ENCODE measurements at places on chromosomes 13 and 19. TPM values are rescaled to one million over a fixed set of nuclear protein-coding genes. Genes with fewer than 3 reads are reported as not detected.

IGFL1 gene
- total RNA-seq, result not detected

PROZ gene
- total RNA-seq, result not detected

ZNF888 gene
- 8.3 TPM for total RNA-seq

CDC34 gene
- 148 TPM for total RNA-seq

RFXAP gene
- 6.3 TPM for total RNA-seq

DBP gene
- 5.9 TPM for total RNA-seq

- H3K4me1 ChIP-seq, result no peaks in the 10 kb centered on the region
- no peaks in the 10 kb centered on the region for H3K27me3 ChIP-seq
- DNase-seq, result no peak
- no peaks in the 10 kb centered on the region for H3K36me3 ChIP-seq
- H3K4me3 ChIP-seq, result no peak overlapping the region
These were observed 20.3 kb downstream of the TUBA3C start for GRCh38 chr13:19161308-19161707.

- no peak overlapping the region for H3K27ac ChIP-seq
- H3K27me3 ChIP-seq, result peaks cover 17% of the 10 kb centered on the region
- H3K4me1 ChIP-seq, result peaks cover 8% of the 10 kb centered on the region
These were observed 9.4 kb upstream of the ERVV-2 start for GRCh38 chr19:53034948-53035675.

- no peak overlapping the region for H3K4me3 ChIP-seq
- no peak overlapping the region for H3K27ac ChIP-seq
- H3K4me1 ChIP-seq, result peaks cover 11% of the 10 kb centered on the region
- H3K36me3 ChIP-seq, result 0 out of 2 replicates have a peak, but pooled peaks cover 3% of the 10 kb centered on the region
- H3K27me3 ChIP-seq, result no peaks in the 10 kb centered on the region
These were observed 76.3 kb upstream of the GPR183 start for GRCh38 chr13:99383511-99383921.

- H3K4me1 ChIP-seq, result 0 out of 2 replicates have a peak, but pooled peaks cover under 1% of the 10 kb centered on the region
- DNase-seq, result peak; percentile 86
- no peak overlapping the region for H3K4me3 ChIP-seq
- peaks cover 5% of the 10 kb centered on the region for H3K36me3 ChIP-seq
- H3K27me3 ChIP-seq, result no peaks in the 10 kb centered on the region
These were observed 6.4 kb downstream of the DOHH start for GRCh38 chr19:3494051-3494450.

GRCh38 chr19:2616741-2617392, 85.6 kb downstream of the GNG7 start:
- no peaks in the 10 kb centered on the region for H3K4me1 ChIP-seq
- H3K36me3 ChIP-seq, result no peaks in the 10 kb centered on the region
- DNase-seq, result no peak
- H3K27me3 ChIP-seq, result no peaks in the 10 kb centered on the region

- no peaks in the 10 kb centered on the region for H3K36me3 ChIP-seq
- peak; percentile 100 for DNase-seq
- peak within 1 kb of the TSS; percentile 63 for H3K4me3 ChIP-seq
- H3K27me3 ChIP-seq, result no peaks in the 10 kb centered on the region
- H3K27ac ChIP-seq, result peak within 1 kb of the TSS; percentile 96
These were observed at the start of gene MZF1 for GRCh38 chr19:58572818-58573657. Gene MZF1, minus strand, starts transcription at chr19:58573335. Its CDS starts 1,946 bp downstream, at chr19:58571389.

DNA sequence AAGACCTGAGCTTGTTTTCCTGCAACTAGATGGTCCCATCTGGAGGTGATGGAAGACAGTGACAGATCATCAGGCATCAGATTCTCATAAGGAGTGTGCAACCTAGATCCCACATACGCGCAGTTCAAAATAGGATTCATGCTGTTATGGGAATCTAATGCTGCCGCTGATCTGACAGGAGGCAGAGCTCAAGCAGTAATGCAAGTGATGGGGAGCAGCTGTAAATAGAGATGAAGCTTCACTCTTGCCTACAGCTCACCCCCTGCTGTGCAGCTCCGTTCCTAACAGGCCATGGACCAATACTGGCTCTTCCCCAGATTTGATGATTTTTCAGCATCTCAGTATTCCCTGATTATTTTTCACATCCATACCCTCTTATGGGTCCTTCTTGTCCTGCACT, 208.4 kb upstream of the RXFP2 start:
- no peak overlapping the region for H3K27ac ChIP-seq
- no peaks in the 10 kb centered on the region for H3K4me1 ChIP-seq
- no peaks in the 10 kb centered on the region for H3K27me3 ChIP-seq
- H3K4me3 ChIP-seq, result no peak overlapping the region
- no peaks in the 10 kb centered on the region for H3K36me3 ChIP-seq

DNA sequence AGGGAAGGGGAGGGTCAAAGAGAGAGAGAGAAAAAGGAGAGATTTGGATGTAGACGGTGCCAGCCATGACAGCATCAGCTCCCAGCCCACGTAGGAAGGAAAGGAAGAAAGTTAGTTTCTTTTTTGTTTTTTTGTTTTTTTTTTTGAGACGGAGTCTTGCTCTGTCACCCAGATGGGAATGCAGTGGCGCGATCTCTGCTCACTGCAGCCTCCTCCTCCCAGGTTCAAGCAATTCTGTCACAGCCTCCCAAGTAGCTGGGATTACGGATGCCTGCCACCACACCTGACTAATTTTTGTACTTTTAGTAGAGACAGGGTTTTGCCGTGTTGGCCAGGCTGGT, 27.6 kb downstream of the ELL start:
- H3K27ac ChIP-seq, result no peak overlapping the region
- no peaks in the 10 kb centered on the region for H3K27me3 ChIP-seq
- H3K36me3 ChIP-seq, result no peaks in the 10 kb centered on the region
- H3K4me3 ChIP-seq, result no peak overlapping the region

DNA sequence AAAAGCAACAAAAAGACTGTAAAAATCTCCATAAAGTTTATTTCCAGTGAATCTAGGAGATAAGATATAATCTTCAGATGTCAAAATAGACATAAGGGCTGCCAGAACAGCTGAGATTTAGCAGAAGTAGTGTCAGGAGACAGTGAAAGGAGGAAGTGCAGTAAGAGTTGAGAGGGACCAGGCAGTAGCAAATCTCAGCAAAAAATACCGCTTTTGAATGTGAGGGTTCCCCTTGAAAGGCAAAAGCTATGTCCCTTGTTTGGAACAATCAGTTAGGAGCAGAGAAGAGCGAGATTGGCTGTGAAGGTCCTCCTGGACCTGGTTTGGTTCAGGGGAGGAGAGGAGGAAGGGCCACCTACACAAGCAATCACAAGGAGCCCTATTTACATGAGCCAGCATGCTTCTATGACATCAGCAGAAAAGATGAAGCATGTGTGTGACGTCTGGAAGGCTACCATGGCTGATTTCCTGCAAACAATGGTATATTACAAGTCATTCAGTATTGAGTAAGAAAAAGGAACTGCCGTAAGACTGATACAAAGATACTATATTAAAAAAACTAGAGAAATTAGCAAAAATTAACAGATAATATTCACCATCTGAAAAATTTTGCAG, 98.9 kb upstream of the SIAH3 start:
- H3K27ac ChIP-seq, result no peak overlapping the region
- no peak for DNase-seq
- H3K27me3 ChIP-seq, result no peaks in the 10 kb centered on the region
- no peaks in the 10 kb centered on the region for H3K36me3 ChIP-seq

DNA sequence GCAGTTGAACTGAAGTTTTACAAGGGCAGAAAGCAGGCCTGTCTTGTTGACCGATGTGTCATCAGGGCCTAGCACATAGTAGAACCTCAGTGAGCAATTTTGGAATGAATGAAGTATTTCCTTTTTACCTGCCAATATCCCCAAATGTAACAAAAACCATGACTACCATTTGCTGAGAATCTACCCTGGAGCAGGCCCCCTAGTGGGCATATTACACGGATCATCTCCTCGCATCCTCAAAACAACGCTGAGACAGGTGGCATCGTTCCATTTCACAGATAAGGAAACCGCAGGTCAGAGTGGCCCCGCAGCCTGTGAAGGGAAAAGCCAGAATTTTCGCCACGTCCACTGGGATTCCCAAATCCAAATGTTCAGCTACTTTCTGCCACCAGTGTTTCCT, 77.9 kb downstream of the CACNA1A start:
- H3K4me1 ChIP-seq, result 0 out of 2 replicates have a peak, but pooled peaks cover 6% of the 10 kb centered on the region
- peak; percentile 73 for DNase-seq
- no peak overlapping the region for H3K4me3 ChIP-seq
- H3K27me3 ChIP-seq, result no peaks in the 10 kb centered on the region
- H3K36me3 ChIP-seq, result no peaks in the 10 kb centered on the region

- no peak overlapping the region for H3K27ac ChIP-seq
- peaks cover 15% of the 10 kb centered on the region for H3K4me1 ChIP-seq
- H3K27me3 ChIP-seq, result no peaks in the 10 kb centered on the region
- no peaks in the 10 kb centered on the region for H3K36me3 ChIP-seq
- H3K4me3 ChIP-seq, result no peak overlapping the region
These were observed 17.6 kb downstream of the TJP3 start for GRCh38 chr19:3725640-3726310.

DNA sequence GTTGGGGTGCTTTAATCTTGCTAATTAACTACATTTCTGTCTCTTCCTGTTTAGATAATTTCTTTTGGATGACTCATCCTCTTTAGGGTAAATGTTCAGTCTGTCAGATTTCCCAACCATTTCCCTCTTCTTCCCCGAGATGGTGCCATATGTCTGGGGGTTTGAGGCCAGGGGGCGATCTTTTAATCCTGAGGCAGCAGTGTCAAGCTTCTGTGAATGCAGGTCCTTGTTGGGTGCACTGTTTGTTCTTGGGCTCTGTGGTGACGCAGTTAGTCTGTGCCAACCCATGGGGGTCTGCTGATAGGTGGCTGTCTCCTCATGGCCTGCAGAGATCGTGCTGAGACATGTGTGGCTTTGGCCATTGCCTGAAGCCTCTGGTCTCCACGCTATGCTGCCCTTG, 420.4 kb downstream of the NDFIP2 start:
- H3K27me3 ChIP-seq, result no peaks in the 10 kb centered on the region
- peak; percentile 29 for DNase-seq
- no peaks in the 10 kb centered on the region for H3K4me1 ChIP-seq
- H3K4me3 ChIP-seq, result no peak overlapping the region
- H3K27ac ChIP-seq, result no peak overlapping the region

- H3K4me1 ChIP-seq, result no peaks in the 10 kb centered on the region
- H3K27ac ChIP-seq, result no peak overlapping the region
- no peak overlapping the region for H3K4me3 ChIP-seq
- H3K36me3 ChIP-seq, result no peaks in the 10 kb centered on the region
- DNase-seq, result peak; percentile 57
- no peaks in the 10 kb centered on the region for H3K27me3 ChIP-seq
These were observed 3.8 kb downstream of the LILRA4 start for GRCh38 chr19:54335164-54335563.

DNA sequence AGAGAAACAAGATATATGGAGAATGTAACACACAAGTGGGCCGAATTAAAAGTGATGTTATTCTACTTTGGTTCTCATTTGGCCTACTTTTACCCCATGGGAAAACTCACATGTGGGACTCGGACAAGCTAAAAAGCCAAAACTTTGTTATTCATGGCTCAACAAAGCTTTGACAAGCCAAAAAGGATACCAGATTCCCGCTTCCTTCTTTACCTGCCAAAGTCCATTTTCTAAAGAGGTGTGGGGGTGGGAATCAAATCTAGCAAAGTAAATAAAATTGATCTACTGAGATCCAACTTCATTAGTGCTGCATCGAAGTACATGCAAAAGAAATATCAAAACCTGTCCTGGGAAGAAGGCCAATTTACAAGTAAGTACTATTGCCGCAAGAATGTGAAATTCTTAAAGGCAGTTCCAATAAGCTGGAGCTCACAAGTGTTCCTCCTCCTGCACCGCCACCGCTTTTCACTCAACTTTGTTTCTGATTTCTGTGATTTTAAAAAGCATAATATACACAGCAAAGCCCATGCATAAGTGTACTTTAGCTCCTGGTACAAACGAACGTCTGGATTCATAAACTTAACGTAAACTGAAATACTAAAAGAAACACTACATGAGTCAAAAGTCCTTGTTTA, 1.1 kb downstream of the LNX2 start:
- H3K4me1 ChIP-seq, result peaks cover 31% of the 10 kb centered on the region
- no peaks in the 10 kb centered on the region for H3K27me3 ChIP-seq
- no peak overlapping the region for H3K27ac ChIP-seq
- peak overlapping the region; percentile 99 for H3K4me3 ChIP-seq
- no peak for DNase-seq

- H3K36me3 ChIP-seq, result no peaks in the 10 kb centered on the region
- peaks cover 37% of the 10 kb centered on the region for H3K4me1 ChIP-seq
- no peak for DNase-seq
- H3K27ac ChIP-seq, result no peak overlapping the region
These were observed 679 bp upstream of the ABHD8 start for GRCh38 chr19:17303940-17304267.

- no peak overlapping the region for H3K4me3 ChIP-seq
- peaks cover 4% of the 10 kb centered on the region for H3K4me1 ChIP-seq
- no peaks in the 10 kb centered on the region for H3K36me3 ChIP-seq
- no peaks in the 10 kb centered on the region for H3K27me3 ChIP-seq
- DNase-seq, result no peak
These were observed 19.1 kb downstream of the ZNF575 start for GRCh38 chr19:43552198-43552450.

GRCh38 chr19:804419-805165, 7.3 kb downstream of the PTBP1 start:
- H3K4me3 ChIP-seq, result no peak overlapping the region
- peaks cover 45% of the 10 kb centered on the region for H3K36me3 ChIP-seq
- peaks cover 25% of the 10 kb centered on the region for H3K4me1 ChIP-seq
- 0 out of 2 replicates have a peak overlapping the region, but pooled peaks have one; percentile 55 for H3K27ac ChIP-seq
- H3K27me3 ChIP-seq, result no peaks in the 10 kb centered on the region

DNA sequence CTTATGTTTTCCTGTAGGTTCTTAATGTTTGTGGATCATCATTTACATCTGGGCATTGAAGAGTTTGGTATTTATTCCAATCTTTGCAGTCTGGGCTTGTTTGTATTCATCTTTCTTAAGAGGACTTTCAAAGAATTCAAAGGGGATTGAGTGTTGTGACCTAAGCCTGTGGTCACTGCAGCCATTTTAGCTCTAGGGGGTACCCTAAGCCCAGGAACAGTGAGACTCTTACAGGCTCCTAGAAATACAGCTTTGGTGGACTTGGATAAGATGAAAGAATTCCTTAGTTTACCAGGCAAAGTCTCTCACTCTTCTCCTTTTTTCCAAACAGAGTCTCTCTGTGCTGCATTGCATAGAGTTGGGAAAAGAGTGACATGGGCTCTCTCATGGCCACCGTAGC, 2539.0 kb upstream of the PCDH20 start:
- no peak overlapping the region for H3K27ac ChIP-seq
- H3K4me1 ChIP-seq, result no peaks in the 10 kb centered on the region
- no peaks in the 10 kb centered on the region for H3K27me3 ChIP-seq
- H3K4me3 ChIP-seq, result no peak overlapping the region
- DNase-seq, result peak; percentile 42

DNA sequence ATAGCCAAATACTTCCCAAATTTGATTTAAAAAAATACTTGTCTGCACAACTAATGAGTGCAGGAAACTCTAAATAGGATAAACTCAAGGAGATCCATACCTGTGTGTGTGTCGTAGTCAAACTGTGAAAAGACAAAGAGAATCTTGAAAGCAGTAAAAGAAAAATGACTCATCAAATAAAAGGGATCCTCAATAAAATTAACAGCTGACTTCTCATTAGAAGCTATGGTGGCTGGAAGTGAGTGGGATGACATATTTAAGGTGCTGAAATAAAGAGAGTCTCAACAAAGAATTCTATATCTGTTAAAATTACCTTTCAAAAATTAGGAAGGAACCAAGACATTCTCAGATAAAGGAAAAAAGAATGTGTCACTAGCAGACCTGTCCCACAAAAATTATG, 13.7 kb downstream of the RNASEH2B start:
- no peak overlapping the region for H3K4me3 ChIP-seq
- H3K27me3 ChIP-seq, result no peaks in the 10 kb centered on the region
- no peak overlapping the region for H3K27ac ChIP-seq
- H3K4me1 ChIP-seq, result no peaks in the 10 kb centered on the region

- H3K4me1 ChIP-seq, result no peaks in the 10 kb centered on the region
- no peak overlapping the region for H3K4me3 ChIP-seq
- no peak overlapping the region for H3K27ac ChIP-seq
These were observed 32.3 kb downstream of the LPAR6 start for GRCh38 chr13:48380581-48380980.

- H3K27me3 ChIP-seq, result no peaks in the 10 kb centered on the region
These were observed 7.2 kb upstream of the CCDC97 start for GRCh38 chr19:41302624-41303351.

All from GM23338 (cell line).